ENCODE measurements at places on chromosomes 7 and 10.
A peak's percentile ranks its signal among the peaks of the same experiment; 100 is the strongest.

DNA sequence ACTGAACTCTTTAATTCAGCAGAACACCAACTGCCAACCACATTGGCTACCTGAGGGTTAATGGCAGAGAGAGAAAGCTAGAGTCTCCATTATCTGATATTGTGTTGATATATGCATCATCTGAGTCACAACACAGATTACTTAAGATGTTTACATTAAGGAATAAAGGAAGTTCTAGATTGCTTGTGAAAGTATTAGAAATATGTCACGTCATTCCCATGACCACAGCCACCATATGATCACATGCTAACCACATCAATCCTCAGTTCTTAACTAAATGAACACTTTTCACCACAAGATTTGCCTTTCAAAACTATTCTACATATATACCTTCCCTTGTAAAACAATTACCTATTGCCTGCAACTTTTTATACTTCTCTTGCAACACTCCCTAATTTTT lies 337.9 kb downstream of the FGFR2 start:
- no peak for DNase-seq

- peak; percentile 21 for DNase-seq
Measured at GRCh38 chr10:91389636-91390512, 20.3 kb upstream of the HECTD2 start.

- no peak for DNase-seq
Measured at GRCh38 chr7:44755698-44756627, 7.3 kb downstream of the ZMIZ2 start.

GRCh38 chr10:27944005-27944404 lies 54.9 kb downstream of the ODAD2 start:
- no peak for DNase-seq

- DNase-seq, result no peak
Measured at GRCh38 chr7:113010377-113010776, 76.2 kb downstream of the GPR85 start.

DNA sequence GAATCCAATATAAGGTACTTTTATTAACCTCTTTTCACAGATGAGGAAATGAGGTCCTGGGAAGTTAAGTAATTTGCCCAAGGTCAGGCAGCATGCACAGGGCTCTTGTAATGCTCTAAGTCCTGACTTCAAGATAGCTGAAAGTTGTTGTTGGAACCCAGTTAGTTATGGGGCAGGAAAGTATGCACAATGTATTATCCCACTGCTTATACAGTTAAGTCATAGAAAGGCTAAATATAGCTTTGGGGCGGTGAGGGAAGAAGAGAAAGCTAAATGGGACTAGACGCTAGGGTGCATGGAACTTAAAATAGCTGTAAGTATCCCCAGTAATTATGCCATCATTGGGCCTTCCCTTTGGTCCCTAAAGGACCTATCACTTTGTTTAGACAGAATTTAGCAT lies 9.2 kb downstream of the GLCCI1 start:
- DNase-seq, result no peak

Data from GDM1 (cell line).